Stimulated activated CD4-positive, alpha-beta T cell treated with anti-CD3 and anti-CD28 coated beads, Interleukin-12 subunit alpha, Interleukin-12 subunit beta, amount 100 ng/mL, for 48 hours (primary cell): ENCODE measurements at places on chromosomes 1 and 21.

DNA sequence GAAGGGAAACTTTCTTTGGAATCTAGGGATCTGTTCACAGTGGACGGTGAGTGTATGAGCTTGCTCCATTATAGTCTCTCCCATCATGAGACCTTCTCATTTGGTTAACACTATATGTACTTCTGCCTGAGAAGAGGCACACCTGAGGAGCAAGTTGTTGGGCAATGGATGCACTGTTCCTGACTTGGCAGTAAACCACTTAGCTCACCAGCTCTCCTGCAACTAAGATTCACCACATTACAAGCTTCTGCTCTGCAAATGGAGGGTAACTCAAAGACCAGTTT lies 10.2 kb downstream of the MACF1 start:
- DNase-seq = no peak

GRCh38 chr1:50968158-50968820 lies 1.8 kb upstream of the CDKN2C start:
- peak; percentile 80 for DNase-seq

- no peak for DNase-seq
These were observed 2.4 kb downstream of the PTPN14 start for GRCh38 chr1:214548988-214549387.

- DNase-seq = no peak
These were observed 221.5 kb downstream of the GRIK1 start for GRCh38 chr21:29718081-29718815.

DNA sequence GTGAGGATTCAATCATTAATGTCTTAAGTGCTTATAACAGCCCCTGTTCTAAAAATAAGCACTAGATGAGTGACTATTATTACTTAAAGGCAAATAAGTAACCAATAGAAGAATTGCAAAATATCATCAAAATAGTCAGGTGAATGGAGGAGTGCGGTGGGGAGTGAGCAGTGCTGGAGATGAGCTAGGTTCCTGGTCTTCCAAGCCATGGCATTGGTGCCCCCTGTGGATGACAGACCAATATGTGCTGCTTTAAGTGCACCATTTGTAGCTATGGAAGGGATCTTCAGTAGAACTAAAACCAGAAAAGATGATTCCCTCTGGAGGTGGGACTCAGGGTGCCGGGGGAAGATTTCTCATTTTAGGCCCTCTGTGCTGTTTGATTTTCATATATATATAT lies 46.1 kb upstream of the SLC30A1 start:
- DNase-seq = no peak

- DNase-seq = no peak
These were observed 63.6 kb downstream of the NEK7 start for GRCh38 chr1:198220428-198220827.

DNA sequence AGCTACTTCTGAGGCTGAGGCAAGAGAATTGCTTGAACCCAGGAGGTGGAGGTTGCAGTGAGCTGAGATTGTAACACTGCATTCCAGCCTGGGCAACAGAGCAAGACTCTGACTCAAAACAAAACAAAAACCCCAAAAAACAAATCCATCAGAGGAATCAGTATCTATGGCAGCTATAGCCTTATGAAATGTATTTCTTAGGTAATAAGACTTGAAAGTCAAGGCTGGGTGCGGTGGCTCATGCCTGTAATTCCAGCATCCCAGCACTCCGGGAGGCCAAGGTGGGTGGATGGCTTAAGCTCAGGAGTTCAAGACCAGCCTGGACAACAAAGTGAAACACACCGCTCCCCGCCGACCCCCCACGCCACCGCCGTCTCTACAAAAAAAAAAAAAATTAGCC lies 31.1 kb upstream of the EYA3 start:
- no peak for DNase-seq

GRCh38 chr21:14877581-14878228 lies 187.1 kb downstream of the NRIP1 start:
- DNase-seq = no peak

- no peak for DNase-seq
These were observed 136.0 kb downstream of the GDAP2 start for GRCh38 chr1:117793413-117793812.

GRCh38 chr21:33444499-33444898 lies 35.3 kb downstream of the TMEM50B start:
- no peak for DNase-seq

- no peak for DNase-seq
These were observed 19.7 kb upstream of the CHI3L1 start for GRCh38 chr1:203206129-203206687.

DNA sequence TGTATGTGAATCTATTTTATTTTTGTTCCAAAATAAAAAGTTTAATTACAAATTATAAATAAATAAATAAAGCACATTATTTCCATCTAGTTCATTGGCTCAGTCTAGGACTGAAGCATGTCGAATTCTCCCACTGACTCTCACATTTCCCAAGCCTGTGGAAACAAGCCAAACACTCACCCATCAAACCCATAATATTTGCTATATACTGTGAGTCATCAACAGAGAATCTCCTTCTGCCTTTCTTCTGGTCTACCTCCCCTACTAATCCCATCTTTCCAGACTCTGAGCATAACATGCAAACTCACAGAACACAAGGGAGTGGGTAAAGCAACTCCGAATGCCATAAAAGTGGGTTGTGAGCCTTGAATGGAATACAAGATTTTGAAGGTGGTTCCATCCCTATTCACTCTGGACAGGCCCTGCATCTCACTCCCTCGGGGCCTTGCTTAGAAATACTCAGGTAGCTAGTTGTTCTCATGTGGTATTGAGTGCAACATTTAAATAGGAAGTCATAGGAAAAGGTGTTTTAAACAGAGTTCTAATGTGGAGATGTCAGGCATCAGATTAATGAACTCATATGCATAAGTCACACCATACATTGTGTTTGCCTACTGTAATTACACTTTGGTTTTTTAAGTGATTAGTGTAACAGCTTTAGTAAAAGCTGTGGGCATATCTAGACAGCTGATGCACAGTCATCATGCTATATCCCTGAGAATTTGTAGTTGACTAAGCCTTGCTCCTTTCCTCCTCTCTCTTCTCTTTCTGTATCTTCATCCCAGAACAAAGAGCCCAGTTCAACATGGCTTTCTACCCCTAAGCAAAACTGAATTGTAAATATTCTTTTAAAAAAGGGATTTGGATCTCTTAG lies 47.0 kb downstream of the F5 start:
- DNase-seq = no peak

DNA sequence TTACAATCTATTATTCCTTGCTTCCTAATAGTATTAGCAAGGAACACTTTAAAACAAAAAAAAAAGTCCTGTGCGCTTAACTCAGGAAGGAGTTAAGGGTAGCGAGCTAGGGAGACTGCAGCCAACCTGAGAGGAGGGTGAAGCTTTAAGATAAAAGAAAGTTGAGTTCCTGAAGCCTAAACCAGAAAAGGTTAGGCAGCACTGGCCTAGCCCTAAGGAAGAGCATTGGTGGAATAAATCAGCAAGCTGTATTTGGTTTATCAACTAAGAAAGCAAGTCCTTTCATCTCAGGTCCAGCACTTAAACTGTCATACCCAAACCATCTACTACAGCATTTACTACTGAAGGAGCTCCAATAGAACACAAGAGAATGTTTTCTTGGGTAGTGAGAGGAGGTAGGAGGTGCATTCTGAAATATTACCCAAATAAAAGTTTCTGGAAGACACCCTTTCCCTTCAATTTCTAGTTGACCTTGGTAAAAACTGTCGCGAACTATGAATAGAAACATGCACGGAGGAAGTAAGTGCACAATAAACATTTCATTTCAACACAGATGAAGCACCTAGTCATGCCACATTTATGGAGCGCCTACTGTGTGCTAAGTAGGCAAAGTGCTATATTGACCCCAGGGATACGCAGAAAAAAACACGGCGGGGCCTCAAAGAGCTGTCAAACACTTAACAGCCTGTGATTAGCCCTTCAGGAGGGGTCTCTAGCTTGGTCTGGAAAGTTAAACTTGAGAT lies 1.3 kb downstream of the GLRX2 start:
- no peak for DNase-seq

- no peak for DNase-seq
These were observed 26.8 kb downstream of the NFIA start for GRCh38 chr1:61109158-61109557.
